ENCODE measurements at places on chromosomes 4 and X.

- no peak for DNase-seq
Observed at GRCh38 chr4:18056030-18056429, 34.5 kb upstream of the LCORL start.

DNA sequence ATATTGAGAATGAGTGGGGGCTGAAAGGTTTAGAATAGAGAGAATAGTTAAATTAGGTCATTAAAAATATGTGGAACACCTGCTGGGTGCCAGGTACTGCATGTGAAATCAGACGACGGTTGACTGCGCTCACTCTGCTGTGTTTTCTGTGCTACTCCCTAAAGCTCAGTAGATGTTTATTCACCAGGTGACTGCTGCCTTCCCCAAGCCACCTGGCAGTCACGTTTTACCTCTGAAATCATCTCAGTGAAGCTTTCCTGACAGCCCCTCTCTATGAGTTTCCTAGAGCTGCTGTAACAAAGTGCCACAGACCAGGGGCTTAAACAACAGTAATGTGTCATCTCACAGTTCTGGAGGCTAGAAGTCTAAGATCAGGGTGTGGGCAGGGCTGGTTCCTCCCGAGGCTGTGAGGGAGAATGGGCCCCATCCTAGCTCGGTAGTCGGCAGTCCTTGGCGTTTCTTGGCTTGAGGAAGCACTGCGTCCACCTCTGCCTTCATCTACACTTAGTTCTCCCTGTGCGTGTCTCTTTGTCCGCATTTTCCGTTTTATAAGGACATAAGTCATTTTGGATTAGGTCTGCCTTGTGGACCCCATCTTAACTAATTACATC, 25.3 kb downstream of the ADD1 start:
- no peak for DNase-seq

DNA sequence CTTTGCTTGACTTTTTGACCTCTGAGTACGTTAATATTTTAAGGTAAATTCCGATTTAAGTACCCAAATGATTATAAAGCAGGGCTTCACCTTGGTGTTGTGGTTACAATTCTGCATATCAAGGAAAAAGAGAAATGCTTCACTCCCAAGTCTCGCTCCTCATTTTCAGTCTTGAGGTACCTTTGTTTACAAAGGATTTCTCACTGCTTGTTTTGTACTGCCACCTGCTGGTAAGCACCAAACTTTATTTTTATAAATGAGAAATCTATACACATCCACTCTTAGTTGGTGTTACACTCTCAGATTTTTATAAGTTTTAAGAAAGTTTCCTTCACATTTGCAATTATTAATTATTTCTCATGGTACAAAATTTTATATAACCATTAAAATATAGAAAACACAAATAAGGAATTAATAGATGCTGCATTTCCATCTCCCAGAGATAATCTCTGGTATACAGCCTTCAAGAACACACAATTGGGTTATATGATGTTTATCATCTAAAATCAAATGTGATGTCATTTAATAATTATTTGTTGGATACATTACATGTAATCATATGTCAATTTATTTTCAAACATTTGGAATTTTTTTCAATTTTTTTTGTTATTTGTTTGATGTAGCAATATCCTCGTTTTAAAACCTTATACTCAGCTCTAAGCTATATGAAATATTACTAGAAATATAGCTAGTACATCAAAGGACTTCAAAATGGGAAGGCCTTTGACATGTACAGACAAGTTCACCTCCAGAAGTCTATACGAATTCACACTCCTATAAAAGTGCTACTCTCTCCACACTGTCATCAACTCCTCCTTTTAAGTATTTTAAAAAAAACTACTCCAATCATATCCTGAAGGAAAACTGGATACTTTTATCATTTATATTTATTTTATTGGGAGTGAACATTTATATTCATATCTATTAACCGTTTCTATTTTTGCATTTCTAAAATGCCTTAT, 179.9 kb downstream of the KCNIP4 start:
- DNase-seq: no peak

GRCh38 chrX:1392376-1393068, 609 bp upstream of the SLC25A6 start:
- peak; percentile 61 for DNase-seq

GRCh38 chrX:73647632-73648322, 84.8 kb downstream of the CHIC1 start:
- no peak for DNase-seq

GRCh38 chr4:153067376-153067775, 131.3 kb downstream of the FHDC1 start:
- no peak for DNase-seq

DNA sequence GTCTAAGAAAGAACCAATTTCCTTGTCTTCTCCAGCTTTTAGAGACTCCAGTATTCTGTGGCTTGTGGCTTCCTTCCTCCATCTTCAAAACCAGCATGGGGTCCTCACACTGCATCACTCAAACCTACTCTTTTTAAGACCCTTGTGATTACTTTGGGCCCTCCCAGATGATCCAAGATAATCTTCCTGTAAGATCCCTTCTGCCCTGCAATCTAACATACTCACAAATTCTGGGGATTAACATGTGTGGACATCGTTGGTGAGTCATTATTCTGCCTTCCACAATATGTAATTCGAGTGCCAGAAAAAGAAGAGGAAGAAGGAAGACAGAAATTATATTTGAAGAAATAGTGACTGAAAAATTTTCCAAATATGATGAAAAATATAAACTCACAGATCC, 47.9 kb downstream of the BEND4 start:
- DNase-seq: no peak

DNA sequence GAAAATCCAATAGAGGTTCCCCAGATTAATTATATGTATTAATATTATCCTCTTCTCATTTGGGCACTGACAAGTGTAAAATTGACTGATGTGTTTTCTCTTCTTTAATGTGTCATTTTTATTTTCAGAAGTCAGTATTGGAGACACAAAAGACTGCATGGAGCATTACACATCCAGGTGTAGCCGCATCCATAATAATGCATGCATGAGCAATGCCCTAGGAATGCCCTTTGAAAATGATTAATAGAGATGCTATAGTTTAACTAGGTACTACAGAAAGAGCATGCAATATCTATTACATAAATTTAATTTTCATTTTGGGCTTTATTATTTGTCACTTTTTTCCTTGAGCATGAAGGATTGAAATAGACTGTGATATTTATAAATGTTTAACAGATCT, 509.9 kb downstream of the SPOCK3 start:
- no peak for DNase-seq

DNA sequence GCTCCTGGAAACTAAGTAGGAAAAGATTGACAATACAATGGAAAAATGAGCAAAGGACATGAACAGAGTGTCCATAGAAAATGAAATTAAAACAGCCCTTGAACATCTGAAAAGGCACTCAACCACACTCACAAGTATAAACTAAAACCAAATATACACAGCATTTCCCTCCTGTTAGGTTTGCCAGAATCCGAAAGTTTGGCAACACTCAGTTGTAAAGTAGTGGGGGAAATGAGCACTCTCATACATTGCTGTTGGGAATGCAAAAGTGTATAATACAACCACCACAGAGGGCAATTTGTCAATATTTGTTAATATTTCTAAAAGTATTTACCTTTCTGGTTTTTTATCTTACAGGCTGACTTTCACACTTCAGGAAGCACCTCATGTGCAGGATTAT, 84.2 kb upstream of the TMEM164 start:
- DNase-seq: no peak

DNA sequence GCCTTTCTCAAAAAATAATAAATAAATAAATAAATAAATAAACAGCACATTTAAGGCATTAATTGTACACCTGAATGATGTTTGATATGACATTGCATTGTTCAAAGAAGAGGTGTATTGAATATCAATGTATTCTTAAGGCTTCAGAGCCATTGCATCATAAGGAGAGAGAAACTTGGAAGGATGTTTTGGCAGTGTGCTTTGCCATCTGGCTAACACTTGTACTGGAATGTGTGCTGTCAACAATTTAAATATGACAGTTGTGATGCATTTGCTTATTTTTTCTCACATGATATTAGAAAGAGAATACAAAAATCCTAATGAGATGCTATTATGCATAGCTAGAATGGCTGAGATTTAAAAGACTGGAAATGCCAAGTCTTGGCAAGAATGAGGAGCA, 67.8 kb downstream of the FAM133A start:
- DNase-seq: no peak

- no peak for DNase-seq
Observed at GRCh38 chr4:36917413-36917812, 327.1 kb upstream of the NWD2 start.

DNA sequence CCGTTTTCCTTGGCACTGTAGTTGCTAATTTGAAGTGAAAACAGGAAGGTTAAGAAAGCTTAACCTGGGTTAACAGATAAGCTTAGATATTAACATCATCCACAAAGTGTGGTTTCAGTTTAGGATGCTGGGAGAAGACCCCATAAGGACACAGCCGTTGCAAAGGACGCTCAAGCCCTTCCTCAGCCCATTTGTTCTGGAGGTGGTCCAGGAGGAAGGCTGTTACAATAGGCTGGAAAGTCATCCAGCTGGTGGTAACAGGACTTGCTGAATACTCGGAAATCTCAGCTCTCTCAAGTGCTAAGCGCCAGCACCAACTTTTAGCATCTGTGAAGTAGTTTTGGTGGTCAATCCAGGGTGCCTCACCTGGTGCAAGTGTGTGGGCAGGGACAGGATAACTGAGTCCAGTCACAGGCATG, 14.2 kb downstream of the CHST7 start:
- no peak for DNase-seq

DNA sequence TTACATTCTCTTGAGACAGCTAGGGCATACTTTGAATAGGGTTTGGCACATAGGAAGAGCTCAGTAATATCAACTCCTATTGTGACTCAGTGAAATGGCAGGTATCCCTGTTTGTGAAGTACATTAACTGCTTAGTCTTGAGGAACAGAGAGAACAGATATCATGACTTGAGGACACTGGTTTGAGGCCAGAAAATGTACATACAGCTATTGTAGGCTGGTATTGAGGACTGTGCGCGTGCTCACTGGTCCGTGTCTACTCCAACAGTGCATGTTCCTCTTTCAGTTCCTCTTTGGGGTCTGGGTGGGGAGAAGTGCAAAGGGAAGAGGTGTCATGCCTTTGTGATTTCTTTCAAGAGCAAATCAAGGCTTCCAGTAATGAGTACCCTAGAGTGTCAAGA, 34.6 kb upstream of the TBC1D9 start:
- no peak for DNase-seq

DNA sequence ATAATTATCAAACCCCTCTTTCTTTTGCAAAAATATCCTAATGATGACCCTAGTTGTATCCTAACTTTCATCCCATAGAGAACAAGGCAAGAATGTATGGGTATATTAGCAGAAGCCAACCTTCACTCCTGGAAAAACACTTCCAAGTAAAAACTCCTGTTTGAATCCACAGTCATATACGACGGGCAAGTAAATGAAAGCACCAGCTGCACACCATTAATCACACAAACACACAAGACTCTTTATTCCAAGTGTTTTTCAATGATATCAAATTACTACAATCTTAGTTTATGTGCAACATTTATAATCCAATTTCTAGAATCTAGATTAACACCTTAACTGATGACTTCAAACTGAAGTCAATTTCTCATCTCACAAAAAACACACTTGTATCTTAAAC, 22.9 kb downstream of the ACSL4 start:
- no peak for DNase-seq

DNA sequence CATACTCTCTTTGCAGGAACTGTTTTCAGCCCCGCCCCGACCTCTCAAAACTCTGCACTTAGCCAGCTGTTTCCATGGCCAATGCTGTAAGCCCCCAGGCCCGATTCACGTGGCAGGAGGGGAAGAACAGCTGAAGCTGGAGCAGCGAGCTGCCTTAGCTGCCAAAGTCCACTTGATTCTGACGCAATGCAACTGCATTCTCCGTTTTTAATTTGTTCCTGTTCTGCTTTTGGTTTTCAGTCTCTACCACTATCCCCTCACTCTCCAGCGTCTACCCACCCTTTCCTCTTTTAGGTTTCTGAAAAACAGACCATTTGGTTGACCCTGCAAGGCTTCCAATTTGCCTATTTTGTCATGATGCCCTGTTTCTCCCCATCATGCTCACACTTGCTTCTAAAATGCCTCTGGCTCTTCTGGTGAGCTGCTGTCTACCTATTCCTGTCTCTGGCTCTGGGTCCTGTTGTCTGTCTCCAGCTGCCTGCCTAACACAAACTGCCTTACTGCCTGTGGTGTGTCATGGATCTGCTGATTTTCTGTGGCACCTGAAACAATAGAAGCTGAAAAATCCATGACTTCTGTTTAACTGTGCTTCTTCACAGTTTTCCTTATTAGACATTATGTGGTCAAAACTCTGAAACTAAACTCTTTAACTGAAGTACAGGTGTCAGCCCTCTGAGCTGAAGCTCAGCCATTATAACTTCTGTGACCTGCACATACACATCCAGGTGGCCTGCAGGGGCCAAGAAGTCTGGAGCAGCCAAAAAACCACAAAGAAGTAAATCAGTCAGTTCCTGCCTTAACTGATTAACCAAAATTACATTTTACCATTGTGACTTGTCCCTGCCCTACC, 160.5 kb upstream of the AGTR2 start:
- peak; percentile 42 for DNase-seq

DNA sequence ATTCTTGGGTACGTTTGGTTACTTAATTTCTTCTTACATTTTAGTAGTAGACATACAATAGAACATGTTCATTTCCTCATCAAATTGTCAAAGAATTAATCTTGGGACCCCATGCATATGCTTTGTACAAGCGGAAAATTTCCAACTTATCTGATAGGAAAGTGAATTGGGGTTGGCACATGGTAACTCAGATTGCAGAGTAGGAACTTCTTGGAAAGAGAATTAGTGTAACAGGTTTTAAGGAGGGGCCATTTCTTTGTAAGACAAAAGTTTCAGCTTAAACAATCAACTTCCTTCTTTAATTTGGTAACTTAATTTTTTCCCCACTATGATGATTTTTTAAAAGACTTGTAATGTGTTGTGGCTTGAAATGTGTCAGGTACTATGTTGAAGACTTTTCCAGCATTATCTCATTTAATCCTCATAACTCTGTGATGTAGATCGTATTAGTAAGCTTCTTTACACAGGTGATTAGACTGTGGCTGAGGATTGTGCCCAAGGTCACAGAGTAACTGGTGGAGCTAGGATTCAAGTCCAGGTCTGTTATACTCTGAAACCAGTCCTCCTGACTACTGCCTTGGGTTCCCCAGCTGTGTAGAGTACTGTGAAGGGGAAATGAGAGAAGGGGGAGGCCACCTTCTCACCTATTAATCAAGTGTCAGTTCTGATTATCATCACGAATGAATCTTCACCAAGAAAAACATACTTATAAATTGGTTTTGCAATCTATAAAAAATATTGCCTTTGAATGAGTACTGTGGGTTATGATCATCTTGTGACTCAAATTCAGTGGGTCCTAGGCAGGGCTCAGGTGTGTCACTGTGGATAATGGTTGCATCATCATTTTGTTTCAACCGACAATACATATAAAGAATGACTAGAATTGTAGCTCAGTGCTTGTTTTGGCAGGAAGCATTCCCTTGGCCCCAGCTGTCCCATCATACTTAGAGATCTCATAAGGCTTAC, 4.3 kb downstream of the GK start:
- DNase-seq: no peak

GRCh38 chrX:79133904-79134303, 10.6 kb upstream of the GPR174 start:
- no peak for DNase-seq

Data from hematopoietic multipotent progenitor cell (in vitro differentiated cells).